ENCODE measurements at places on chromosomes 6 and 20.

DNA sequence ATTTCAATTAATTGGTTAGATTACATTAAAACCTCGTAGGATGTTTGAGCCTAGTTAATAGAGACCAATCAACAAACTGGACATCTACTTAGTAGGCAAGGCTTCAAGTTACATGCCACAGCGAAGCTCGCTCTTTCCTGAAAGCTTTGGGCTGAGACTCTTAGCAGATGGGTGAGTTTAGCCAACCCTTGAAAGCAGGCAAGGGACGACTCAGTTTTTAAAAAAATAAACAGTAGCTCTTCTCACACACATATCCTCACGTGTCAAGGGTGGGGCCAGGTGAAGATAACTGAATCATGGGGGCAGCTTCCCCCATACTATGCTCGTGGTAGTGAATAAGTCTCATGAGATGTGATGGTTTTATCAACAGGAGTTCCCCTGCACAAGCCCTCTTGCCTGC is 775 bp downstream of the MTFR2 start:
- DNase-seq = no peak

GRCh38 chr20:59925899-59926298 is 7.5 kb downstream of the SYCP2 start:
- DNase-seq = no peak

DNA sequence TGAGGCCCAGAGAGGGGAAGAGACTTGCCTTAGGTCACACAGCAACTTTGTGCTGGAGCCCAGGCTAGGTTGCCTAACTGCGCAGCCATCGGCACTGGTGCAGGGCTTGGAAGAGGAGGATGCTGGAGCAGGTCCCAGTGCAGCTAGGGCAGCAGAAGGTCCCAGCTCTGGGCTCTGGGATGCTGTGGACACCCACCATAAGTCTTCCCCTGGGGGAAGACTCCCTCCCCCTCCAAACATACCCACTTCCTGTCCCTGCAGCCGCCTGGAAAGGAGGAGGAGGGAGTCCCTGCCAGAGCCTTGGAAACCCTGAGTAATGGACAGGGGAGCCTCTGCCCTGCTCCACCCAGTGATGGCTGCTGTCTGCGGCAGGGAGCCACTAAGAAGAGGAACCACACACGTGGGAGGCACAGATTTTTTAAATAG is 93.6 kb downstream of the NCR2 start:
- DNase-seq = no peak

GRCh38 chr6:147222160-147222838 is 18.1 kb downstream of the STXBP5 start:
- DNase-seq = no peak

- peak; percentile 25 for DNase-seq
Measured at GRCh38 chr20:14415467-14415866, 78.1 kb upstream of the FLRT3 start.

GRCh38 chr6:35973670-35974222 is 50.7 kb downstream of the SLC26A8 start:
- no peak for DNase-seq

DNA sequence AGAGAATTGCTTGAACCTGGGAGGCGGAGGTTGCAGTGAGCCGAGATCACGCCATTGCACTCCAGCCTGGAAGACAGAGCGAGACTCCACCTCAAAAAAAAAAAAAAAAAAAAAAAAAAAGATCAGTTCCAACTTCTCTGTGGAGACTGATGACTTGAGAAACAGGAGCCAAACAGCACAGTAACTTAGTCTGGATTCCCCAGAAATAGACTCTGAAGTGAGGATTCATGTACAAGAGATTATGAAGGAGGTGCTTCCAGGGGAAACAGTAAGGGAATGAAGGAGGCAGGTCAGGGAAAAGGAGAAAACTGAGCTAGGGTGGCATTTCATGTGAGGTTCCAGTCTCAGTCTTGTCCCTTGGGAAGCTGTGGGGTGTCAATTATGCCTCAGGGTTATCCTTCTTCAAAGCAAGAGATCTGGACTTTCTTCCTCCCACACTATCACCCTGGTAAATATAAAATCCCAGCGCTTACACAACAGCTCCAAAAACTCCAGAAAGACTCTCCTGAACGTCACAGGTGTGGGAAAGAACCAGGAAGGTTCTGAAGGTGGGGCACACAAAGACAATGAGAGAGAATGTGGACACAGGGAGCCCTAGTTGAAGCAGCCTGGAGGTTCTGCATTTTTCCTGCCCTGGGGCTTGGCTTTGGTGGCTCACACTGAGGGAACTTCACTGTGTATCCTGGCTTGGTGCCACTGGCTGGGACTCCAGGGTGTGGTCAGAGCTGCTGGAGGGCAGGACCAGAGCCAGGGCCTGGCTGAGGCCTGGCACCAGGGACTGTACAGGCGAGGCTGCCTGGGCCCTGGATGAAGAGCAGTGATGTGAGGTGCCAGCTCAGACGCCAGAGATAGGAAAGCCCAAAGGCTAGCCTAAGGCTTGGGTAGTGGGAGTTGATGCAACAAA is 46.8 kb downstream of the PCNA start:
- no peak for DNase-seq

All from NCI-H1092 treated with DMSO at 0.1 percent for 48 hours (cell line).